WTC11 (cell line): ENCODE measurements at places on chromosomes 3 and 15.

GRCh38 chr3:131349946-131350347 lies 31.6 kb upstream of the NUDT16 start:
- no peak for DNase-seq

DNA sequence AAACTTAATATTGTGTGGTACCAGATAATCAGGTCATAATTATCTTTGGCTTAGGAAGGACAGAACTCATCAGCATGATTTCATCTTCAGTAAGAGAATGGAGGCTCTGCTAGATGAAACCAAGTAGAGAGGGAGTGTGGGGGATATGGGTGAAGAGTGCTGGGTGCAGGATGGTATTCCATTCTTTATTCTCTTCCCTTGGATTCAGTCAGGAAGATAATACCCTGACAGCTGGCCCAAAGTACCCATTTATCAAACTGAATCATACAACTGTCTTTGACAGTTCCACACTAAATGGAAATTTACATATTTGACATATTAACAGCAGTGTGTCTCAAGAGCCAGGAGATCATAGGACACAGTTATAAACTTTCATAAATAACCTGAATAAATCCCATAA lies 44.7 kb downstream of the GOLIM4 start:
- no peak for DNase-seq

GRCh38 chr3:168659015-168659414 lies 563.3 kb upstream of the GOLIM4 start:
- no peak for DNase-seq

- no peak for DNase-seq
Measured at GRCh38 chr3:16079519-16079918, 95.0 kb upstream of the GALNT15 start.

DNA sequence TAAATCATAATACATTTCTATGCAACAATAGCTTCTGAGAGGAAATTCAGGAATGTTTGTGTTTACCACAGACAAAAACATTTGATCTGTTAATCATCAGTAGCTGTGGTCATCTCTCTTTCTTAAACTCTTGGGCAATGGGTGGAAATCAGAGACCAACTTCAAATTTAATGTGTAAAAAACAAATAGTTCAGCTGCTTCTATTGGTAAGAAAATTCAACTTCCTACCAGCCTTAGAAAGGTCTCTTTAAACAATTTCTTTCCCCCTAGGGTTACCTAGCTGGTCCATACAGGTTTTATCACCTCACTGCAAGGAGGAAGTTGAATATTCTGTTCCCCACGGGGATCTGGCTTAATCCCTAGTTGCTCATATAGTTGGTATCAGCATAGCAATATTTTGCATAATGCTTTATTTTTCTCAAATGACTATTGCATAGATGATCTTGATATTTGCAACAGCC lies 20.3 kb upstream of the PPP4R2 start:
- no peak for DNase-seq

DNA sequence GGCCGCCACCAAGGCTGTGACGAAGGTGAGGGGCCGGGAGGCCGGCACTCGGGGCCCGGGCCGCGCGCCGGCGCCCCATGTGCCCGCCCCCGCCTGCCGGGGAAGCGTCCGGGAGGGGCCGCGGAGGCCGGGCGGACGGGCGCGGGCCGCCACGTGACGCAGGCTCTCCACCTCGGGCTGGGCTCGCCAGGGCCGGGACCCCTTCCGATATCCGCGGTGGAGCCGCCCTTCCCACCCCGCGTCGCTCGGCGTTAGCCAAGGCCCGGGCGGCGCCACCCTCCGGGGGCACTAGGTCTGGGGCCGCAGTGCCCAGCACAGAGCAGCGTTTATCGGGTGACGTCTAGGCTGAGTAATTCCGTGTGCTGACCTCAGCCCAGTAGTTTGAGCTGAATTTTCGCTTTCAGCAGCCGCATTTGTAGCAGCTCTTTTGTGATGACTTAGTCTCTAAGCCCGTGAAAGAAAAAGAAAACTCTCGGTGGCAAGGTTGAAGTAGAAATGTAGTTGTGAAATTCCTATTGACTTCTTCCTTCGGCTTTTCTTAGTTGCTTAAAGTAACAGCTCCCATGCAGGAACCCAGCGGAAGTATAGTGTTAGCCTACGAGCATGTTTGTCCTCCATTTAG lies 885 bp downstream of the CDV3 start:
- peak; percentile 69 for DNase-seq
